ENCODE measurements at places on chromosomes 11 and 22.
A peak's percentile ranks its signal among the peaks of the same experiment; 100 is the strongest.

- no peak for DNase-seq
Observed at GRCh38 chr11:36485298-36486002, 24.6 kb downstream of the TRAF6 start.

DNA sequence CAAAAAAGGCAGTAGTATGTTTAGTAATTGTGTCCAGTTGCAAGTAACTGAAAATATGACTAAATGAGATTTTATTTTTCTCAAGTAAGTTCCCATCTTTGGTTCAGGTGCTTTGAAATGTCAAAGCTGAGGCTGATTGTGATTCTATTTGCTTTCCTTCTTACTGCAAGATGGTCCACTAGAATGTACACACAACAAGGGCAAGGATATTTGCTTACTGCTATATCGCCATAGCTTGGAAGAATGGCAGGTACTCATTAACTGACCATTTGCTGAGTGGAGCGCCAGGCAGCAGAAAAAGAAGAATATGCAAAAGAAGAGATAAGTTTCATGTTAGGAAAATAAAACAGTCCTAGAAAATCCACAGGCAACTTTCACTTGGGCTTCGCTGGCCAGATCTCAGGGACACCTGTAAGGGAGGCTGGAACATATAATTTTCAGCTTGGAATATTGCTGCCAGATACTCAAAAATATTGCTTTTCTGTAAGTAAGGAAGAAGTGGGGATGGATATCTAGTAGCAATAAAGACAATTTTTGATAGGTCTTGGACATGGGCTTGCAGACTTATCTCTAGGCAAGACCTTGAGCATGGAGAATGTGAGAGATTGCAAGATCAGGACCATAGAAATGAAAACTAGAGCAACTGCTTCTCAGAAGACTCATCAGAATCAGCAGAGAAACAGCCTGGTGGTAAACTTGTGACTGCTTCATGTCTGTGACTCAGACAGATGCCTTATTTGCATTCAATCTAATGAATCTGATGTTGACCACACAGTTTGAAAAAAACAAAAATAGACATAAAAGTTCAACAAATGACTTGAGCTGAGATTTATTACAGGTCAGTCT, 44.8 kb upstream of the OR9Q1 start:
- no peak for DNase-seq

DNA sequence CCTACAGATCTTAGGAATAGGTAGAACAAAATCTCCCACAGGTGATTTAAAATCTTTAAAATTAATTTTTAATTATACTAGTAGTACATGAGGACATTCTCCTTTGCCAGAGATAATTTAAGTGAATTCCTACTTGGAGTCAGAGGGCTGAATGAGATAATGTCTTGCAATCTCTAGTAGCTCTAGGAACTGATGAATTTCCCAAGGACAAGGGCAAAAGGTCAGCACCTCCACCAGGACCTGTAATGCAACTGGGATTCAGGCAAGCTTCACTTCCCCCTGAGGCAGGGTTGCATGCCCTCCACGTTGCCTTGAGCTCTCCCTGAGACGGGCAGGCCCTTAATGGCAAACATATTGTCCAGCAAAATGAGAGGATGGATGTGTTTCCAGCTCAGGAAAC, 330.3 kb upstream of the PITPNB start:
- DNase-seq: no peak

GRCh38 chr22:27133019-27133431, 475.6 kb downstream of the MIAT start:
- DNase-seq: no peak

DNA sequence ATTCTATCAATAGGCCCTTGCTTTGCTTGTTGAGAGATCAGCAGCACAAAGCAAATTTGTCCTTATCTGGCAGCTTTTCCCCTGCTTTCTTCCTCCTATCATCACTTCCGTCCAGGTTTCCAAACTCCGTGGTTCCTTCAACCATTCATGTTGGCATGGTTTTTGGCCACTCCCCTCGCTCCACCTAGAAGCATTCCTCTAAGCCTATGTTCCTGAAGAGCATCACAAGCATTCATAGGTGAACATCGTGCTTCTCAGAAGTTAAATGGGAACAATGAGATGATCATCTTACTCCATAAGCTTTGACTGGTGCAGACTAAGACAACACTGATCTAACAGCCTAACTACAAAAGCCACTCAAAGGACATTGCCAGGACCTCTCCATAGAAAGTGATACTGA, 86.3 kb downstream of the ETS1 start:
- no peak for DNase-seq

- DNase-seq: no peak
Observed at GRCh38 chr11:76206077-76206326, 300 bp downstream of the WNT11 start.

DNA sequence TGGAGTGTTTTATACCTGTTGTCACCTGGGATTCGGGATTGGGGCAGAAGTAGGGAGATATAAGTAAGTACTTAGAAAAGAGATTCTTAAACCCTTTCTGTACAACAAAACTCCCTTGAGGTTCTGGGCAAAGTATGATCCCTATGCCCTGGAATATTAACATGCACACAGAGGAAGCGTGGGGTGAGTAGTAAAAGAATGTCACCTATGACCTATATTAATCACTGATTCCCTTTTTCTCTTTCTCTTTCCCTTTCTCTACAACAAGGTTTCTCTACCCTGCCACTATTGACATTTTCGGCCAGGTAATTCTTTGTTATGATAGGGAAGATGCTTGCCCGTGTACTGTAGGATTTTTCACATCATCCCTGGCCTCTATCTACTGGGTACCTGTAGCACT, 209.7 kb upstream of the PLET1 start:
- no peak for DNase-seq

GRCh38 chr11:537622-538430, 499 bp downstream of the LRRC56 start:
- no peak for DNase-seq

- DNase-seq: no peak
Observed at GRCh38 chr22:49817359-49817758, 10.3 kb downstream of the BRD1 start.

GRCh38 chr11:122977470-122978298, 4.0 kb downstream of the BSX start:
- no peak for DNase-seq

DNA sequence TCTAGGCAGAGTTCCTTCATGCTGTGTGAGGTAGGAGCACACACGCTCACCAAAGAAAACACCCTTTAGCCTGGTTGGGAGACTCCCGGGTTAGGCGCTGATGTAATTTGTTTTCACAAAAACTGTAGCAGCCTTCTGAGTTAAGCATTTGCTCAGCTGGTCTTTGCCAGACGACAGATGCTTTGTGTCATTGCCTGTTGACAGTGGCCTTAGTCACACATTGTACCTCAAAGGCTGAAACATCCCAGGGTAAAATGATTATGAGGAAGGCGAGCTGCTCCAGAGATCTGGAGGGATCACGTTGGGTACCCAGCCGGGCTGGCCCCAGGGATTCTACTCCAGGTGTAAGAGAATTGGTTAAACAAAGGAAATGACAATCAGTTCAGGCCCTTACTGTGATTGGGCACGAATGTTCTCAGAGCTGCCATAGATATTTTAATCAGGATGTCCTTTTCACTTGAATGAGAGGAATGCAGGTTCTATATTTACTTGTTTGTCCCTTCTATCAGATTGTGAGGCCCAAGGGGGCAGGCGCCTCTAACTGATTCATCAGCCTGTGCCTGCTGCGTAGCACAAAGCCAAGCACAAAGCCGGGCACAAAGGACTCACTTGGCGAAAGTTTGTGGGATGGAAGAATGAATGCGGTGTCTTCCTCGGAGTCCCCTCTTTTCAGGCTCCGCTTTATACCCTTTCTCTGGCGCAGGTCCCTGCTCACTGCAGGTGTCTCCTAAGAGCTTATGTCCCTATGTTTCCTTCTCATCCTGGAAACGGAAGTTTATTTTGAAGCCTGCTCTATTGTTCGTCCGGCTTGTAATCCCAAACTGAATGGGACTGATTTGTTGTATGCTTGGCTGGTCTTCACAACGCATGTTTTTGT, 47.1 kb downstream of the ADM start:
- no peak for DNase-seq

GRCh38 chr11:111520560-111520959, 6.0 kb downstream of the HOATZ start:
- no peak for DNase-seq

- DNase-seq: no peak
Observed at GRCh38 chr22:20864186-20864908, 5.5 kb downstream of the SNAP29 start.

- no peak for DNase-seq
Observed at GRCh38 chr11:91164452-91164822, 941.6 kb upstream of the CHORDC1 start.

DNA sequence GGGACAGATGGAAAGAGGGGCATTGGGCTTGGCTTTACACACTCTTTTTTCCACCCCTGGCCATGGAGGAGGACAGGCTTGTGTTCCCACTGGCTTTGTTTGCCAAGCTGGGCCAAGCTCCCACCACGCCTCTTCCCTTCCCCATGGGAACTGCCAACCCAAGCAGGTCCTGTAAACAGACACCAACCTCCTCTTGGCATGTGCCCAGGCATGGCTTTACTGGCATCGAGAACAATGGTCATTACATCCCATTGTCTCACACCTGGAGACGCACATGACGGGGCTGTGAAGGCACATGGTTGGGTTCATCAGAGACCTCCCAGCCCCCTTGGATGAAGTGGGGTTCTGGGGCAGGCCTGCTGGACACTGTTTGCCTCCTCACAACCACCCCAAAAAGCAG, 11.7 kb downstream of the SEC14L3 start:
- DNase-seq: no peak

- no peak for DNase-seq
Observed at GRCh38 chr22:22820626-22821025, 67.0 kb upstream of the IGLL5 start.

GRCh38 chr11:43756575-43756974, 76.0 kb downstream of the HSD17B12 start:
- no peak for DNase-seq

DNA sequence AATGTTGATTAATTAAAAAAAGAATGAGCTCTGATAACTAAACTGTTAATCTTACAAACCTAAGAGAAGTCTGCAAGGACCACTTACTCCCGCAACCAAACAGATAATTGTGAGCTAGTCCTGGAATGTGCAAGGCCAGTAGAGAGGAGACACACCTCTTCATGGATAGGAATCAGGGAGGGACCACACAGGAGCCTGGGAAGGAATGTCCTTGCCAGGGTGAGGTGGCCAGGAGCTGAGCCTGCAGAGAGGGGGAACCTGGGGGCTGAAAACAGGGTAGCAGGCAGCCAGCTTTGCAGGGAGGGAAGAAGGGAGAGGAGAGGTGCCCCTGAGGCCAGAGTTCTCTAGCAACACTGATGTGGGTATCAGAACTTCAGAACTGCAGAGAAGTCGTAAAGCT, 9.4 kb upstream of the NLRP10 start:
- no peak for DNase-seq

GRCh38 chr22:49688516-49689254, 139.0 kb downstream of the BRD1 start:
- DNase-seq: no peak

DNA sequence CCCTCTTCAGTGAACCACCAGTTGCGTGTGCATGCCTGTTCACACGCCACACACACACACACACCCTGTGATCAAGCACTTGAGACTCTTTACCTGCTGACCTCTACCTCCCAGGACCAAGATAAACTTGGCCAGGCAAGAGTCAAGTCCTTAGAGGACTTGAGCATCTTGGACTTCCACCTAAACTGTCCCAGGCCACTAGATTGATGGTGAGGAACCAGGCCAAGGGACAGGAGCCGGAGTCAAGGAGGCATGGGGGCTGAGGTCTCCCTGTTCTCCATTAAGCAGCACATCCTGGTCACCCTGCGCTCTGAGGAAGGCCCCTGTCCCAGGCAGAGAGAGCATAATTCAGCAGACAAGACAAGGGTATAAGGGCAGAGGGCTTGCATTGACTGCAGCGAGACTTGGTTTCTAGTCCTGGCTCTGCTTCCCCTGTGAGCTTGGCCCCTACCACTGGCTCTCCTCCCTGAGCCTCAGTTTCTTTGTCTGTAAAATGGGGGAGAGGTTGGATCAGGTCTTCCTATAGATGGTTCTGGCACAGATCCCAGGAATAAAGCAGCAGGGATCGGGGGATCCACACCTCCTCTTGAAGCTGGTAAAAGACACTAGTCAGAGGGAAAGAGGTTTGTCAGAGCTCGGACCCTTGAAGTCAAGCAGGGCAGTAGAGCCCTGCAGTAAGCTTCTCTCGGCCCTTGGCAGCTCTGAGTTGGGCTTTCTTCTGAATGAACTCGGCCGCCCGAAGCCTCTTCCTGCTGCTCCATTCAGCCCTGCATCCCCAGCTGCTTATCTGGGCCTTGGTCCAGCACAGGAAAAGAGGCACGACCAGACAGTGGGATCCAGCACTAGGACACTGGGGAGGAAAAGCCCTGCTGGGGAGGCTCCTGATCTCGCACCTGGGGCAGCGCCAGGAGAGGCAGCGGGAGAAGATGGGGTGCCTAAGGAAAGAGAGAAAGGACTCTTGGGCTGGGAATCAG, 2.0 kb downstream of the CREB3L1 start:
- no peak for DNase-seq

- DNase-seq: no peak
Observed at GRCh38 chr11:108218912-108219783, 3.3 kb downstream of the NPAT start.

GRCh38 chr11:66022401-66023185, 3.7 kb downstream of the CATSPER1 start:
- peak; percentile 65 for DNase-seq

DNA sequence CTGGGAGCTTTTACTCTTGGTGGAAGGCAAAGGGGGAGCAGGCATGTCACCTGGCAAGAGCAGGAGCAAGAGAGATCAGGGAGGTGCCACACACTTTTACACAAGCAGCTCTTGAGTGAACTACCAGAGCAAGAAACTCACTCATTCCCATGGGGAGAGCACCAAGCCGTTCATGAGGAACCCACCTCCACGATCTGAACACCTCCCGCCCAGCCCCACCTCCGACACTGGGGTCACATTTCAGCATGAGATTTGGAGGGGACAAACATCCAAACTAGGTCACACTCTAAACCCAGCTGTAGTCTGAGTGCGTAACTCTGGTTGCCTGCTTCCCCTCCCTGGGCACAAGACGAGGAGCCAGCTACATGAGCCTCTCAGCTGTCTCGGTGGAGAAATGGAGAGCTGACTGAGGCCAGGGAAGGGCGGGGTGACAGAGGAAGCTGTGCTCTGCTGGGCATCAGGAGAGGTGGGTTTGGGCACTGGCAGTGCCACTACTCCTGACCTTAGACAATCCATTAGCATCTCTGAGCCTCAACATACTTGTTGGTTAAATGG, 134.6 kb downstream of the PKNOX2 start:
- DNase-seq: no peak

DNA sequence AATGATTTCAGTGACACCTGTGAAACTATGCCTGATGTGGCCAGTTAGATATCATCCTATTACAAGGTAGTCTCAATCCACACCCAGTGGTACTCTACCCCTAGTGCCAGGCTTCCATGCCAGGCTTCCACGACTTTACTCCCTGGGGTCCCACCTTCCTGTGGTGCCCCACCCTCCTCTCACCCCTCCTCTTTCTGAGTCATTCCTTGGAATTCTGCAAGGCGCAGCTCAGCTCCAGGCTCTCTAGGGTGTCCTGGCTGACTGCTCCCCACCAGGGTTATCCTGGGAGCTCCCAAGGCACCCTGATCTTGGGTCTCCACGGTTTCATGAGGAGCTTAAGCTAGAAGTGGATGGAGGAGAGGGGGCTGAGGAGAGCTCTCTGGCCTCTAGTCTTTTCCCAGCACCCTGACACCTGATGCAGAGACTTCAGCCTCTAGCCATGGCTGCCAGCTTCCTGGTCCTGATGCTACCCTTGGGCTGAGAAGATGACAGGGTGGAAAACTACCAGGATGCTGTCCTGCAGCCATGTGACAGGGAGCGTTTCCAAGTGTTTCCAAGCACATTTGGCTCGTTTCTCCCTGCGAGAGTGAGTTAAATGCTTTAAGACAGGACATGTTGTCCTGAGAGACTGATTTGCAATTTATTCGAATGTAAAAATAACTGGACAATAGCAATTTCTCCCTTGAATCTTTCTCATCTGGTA, 1461.2 kb downstream of the TBC1D22A start:
- DNase-seq: no peak

Data from stimulated activated CD8-positive, alpha-beta memory T cell treated with anti-CD3 and anti-CD28 coated beads, Interleukin-7, amount 100 ng/mL, for 1 hour (primary cell).